Muscle of arm (tissue), 14 donors: ENCODE measurements at places on chromosomes 2 and 18.

GRCh38 chr2:226117510-226118065 is 682.0 kb downstream of the IRS1 start:
- DNase-seq: no peak

GRCh38 chr2:215565897-215566296 is 130.0 kb upstream of the FN1 start:
- DNase-seq: no peak

DNA sequence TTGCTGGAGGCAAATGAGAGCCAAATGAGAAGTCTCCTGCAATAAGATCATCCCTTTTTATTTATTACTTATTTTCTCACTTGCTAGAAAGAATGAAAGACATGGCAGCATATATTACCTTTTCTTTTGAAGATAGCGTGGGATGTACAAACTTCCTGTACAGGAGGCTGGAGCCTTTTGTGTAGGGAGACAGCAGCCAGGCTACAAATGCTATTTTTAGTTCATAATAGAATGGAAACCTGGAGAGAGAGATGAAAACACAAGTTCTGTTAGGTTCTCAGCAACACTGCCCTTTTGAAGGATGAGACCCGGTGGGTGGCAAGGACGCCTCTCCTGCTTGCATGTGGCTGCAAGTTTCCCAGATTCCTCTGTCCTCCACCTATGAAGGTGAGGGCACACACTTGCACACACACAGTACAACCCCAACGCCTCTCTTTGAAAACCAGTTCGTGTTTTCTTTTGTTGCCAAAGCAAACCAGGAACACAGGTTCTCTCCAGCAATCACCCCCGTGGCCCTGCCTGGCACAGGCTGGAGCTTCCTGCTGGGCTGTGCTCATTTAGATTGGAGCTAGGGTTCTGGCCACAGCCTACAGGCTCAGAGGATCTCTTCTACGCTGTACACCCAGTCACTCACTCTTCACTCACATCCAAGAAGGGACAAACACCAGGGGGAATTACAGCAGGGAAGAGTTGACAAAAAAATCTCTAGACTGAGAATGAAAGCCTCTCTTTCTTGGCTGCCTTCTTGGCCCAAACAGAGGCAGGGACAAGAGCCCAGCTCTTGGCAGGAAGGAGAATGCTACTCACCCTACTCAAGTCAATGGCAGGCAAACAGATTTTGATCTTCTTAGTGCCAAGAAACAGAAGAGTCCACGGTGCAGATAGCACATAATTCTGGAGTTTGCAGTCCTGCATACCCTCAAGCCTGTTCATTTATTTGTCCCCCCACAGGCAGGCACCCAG is 55.6 kb downstream of the MRPL35 start:
- DNase-seq: no peak

DNA sequence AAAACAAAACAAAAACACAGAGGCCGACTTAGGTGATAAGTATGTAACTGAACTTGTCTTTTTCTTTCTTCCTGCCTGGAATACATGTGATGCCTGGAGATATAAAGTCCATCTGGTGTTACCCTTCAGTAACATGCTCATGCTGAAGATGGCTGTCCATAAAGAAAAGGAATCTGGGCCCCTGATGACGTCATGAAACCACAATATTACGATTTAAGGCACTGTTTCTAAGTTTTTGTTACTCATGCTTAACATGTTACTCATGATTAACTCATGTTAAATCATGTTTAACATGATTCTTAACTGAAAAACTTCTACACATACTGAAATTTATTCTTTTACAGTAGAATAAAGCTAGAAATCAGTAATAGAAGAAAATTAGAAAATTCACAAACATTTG is 49.0 kb downstream of the STRADB start:
- DNase-seq: no peak

DNA sequence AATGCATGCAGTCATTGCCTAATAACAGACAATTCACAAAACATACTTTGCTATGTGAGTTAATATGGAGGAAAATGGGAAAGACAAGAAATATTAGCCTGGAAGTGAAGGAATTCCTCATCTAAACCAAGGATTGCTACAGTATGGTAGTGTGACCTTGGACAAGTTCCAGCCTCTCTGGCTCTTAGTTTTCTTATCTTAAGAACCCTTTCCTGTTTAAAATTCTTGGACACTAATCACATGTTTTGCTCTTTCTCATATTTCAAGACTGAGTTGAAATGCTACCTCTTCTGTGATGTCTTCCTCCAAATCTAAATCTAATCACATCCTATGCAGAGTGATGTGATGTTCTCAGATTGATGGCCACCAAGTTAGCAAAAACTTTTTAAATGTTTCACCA is 20.8 kb upstream of the ADAM23 start:
- DNase-seq: no peak

DNA sequence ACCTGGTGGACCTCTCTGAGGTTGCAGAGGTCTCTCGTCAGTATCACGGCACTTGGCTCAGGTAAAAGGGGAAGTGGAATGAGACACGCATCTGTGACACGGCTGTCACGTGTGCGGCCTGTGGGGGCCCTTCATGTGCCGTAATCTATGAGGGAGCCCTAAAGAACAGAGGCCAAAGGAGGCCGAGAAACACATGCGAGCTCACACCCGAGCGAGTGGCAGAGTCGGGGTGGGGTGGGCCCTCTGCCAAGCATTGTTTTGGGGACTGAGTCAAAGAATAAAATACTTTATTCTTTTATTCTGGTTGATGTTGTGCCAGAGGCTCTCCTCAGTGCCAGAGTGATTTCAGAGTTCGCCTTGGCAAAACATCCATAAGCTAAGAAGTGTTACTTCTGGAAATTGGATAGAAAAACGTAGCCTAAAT is 43.3 kb downstream of the PLB1 start:
- DNase-seq: peak; percentile 17

DNA sequence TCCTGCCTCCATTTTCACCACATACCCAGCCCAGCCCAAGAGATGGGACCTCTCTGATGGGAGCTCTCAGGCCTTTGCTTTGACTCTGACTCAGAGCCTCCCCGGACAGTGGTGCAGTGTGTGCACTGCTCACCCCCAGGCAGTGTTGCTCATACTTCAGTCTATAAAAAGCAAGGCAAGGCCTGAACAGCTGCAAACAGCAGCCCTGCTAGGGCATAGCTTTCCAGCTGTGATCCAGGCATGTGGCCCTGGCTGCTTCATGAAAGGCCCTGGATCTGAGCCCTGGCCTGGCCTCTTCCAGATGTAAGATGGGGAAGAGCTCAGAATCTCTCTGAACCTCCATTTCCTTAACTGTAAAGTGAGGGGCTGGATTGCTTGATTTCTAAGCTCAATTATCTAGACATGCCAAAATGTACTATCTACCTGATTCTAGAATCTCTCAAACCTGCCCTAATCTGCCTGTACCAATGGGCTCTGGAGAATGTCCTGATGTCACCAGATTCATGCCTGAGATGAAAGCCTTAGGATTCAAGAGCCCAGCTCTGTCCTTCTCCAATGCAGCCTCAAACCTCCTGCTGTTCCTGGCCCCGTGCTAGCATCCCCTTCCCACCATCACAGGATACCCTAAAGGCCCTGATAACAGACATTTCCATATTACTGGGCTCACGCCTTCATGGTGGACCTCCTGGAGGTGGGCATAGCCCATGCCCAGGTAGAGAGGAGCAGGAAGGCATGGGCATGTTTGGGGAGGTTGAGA is 206.9 kb downstream of the ARL4C start:
- DNase-seq: peak; percentile 30

- DNase-seq: no peak
Measured at GRCh38 chr2:233988581-233988980, 61.9 kb upstream of the SPP2 start.

DNA sequence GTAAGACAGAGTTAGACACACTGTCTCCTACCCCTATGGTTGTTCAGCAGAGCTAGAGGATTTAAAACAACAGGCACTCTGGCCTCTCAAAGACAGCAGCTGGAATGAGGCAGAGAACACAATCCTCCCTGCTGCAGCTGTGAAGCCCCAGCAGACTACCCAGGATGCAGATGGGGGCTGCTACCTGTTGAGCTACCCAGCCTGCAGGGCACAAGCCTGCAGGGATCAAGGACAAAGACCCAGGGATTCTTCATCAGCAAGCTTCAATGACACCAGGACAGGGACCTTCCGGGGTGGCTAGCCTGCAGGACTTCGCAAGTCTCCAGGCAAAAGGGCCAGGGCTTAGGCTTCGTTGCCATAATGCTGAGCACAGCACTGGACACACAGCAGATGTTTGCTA is 27.2 kb downstream of the GALNT14 start:
- no peak for DNase-seq

DNA sequence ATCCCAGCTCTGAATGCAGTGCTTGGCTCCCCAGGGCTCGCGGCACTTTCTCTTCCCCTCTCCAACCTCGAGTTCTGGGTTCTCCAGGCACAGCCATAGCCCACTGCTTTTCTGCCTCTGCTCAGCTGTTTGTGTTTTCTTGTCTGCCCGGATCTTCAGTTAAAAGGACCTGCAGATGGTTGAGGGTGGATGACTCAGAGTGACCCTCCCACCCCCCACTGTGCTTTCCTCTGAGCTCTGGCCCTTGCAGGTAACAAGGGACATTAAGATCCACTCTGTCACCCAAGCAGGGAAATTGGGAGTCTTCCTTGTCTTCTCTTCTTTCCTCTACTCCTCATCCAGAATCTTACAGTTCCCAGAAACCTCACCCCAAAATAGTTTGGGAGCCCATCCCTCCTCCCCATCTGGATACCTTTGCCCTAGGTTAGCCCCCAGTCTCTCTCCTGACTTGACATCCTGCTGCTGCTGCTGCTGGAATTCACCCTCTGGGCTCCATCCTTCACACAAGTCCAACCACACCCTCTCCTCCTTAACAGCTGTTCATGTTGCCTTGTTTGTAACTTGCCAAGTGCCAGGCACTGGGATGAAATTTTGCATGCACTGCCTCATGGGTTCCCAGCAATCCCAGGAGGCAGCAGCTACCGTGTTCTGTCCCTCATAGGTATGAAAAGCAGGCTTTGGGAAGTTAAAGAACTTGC is 157.9 kb upstream of the TTC39C start:
- no peak for DNase-seq

DNA sequence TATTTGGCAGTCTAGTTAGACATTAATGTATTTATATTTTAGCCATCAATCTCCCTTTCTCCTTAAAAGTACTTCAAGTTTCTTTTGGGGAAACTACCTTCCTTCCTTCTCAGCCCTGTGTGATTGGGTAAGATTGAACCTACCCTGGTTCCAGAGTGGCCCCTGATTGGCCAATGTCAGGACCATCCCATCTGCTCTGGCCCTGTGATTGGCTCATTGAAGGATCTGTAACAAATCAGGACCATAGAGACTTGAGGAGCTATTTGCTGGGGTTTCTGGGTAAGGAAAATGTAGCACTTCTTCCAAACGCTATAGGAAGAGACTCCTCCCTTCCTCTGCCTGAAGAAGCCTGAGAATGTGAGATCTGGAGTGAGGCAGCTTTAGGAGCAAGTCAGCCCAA is 59.3 kb downstream of the AQP4 start:
- DNase-seq: no peak
